Epithelial cell of esophagus (primary cell): ENCODE measurements at places on chromosomes 1 and 21.

- DNase-seq = peak; percentile 45
These were observed 418.8 kb downstream of the DISC1 start for GRCh38 chr1:232045139-232045994.

DNA sequence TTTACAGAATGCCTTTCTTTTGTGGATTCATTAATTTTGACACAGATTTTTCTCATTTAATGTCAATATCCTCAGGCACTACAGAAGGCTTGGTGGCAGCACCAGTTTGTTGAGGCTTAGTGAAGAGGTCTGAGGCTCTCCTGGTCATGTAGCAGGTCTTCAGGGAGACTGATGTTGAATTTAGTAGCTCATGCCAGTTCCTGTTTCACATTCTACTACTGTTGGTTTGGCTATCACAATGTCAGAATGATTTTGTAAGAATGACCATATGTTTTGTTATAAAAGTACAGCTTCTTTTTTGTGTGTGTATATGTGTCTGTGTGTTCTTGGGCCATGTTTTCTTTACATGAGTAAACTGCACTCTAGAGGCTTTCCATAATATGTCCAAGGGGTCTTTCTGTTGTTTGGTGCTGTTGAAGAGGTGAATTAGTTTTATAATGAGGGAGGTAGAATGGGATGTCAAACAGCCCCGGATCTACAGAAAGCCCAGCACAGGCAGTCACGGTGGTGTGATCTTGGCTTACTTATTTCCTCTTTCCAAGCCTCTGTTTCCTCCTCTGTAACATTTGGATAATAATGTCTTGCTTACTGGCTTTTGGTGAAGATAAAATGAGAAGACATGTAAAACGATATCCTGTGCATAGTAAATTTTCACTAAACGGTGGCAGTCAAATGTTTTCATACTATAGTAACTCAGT is 32.0 kb downstream of the C1orf21 start:
- peak; percentile 7 for DNase-seq

- no peak for DNase-seq
These were observed 150.8 kb downstream of the FASLG start for GRCh38 chr1:172809750-172810149.

GRCh38 chr1:70143048-70143659 is 62.2 kb downstream of the LRRC40 start:
- DNase-seq = no peak

- no peak for DNase-seq
These were observed 63.6 kb downstream of the IRF2BP2 start for GRCh38 chr1:234546387-234546704.

- DNase-seq = no peak
These were observed 5.8 kb downstream of the C21orf58 start for GRCh38 chr21:46317710-46318463.

- no peak for DNase-seq
These were observed 72.2 kb downstream of the AGPAT3 start for GRCh38 chr21:43937051-43937832.

GRCh38 chr1:204429746-204430145 is 18.1 kb upstream of the PPP1R15B start:
- DNase-seq = no peak
